NCI-H345 (cell line): ENCODE measurements at places on chromosomes 12 and 14.

- no peak for DNase-seq
These were observed 5.1 kb upstream of the NUMB start for GRCh38 chr14:73463411-73463810.

DNA sequence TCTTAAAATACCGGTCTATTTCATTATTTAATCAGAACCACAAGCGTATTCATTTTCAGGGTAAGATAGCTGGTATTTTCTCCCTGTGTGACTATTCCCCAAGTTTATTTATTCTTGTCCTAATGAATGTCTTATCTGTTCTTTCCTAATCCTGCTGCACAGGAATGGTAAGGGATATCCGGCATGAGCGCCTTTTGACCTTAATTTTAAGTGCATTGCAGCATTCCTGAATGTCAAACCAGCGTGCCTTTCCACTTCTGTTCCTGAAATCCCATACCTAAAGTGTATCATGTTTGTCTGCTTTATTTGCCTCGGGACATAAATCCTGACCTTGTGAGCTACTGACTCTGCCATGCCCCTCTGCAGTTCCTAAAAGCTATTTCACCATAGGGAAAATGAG is 1713.2 kb upstream of the FLRT2 start:
- no peak for DNase-seq

DNA sequence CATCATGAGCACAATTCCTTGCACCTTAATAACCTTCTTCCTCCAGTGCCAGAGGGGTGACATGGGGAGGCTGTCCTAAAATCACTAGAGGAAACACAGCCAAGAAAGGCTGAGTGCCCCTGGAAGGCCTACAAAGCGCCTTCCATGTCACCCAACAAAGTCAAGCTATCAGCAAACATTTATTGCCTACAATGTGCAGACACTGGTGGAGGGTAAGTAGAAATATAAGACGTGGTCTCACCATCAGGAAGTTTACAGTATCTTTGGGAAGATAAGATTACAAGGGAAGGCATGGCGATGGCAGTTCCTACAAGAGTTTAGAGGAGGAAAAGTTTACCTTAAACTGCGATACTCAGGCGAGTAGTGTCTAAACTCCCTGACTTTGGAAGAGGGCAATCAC is 27.9 kb downstream of the DMAC2L start:
- no peak for DNase-seq

GRCh38 chr12:93183940-93184671 is 193.6 kb upstream of the NUDT4 start:
- DNase-seq = no peak

DNA sequence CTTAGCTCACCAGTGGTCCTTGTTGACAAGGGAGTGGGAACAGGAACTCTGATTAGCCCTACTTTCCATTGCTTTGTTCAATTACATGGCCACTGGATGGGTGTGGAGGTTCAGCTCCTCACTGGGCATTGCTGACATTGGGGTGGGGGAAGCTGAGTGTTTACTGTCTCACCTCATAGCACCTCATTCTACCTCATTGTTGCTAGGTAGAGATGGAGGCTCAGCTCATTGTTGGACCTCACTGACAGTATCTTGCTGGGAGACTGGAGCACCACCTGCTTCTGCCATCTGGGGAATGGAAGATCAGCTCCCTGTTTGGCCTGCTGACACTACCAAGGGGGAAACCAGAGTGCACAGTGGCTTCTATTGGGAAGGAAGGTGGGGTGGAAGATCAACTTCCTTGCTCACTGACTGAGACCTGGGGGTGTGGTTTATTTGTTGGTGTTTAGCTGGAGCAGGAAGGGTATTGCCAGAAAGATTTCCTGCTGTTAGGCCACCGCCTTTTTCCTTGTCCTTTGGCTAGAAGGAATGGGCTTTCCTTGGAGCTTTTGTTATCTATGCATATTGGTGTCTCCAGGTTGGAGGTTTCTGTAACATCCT is 1.3 kb upstream of the OR4E2 start:
- no peak for DNase-seq

GRCh38 chr12:121114019-121114639 is 18.5 kb upstream of the P2RX7 start:
- no peak for DNase-seq

DNA sequence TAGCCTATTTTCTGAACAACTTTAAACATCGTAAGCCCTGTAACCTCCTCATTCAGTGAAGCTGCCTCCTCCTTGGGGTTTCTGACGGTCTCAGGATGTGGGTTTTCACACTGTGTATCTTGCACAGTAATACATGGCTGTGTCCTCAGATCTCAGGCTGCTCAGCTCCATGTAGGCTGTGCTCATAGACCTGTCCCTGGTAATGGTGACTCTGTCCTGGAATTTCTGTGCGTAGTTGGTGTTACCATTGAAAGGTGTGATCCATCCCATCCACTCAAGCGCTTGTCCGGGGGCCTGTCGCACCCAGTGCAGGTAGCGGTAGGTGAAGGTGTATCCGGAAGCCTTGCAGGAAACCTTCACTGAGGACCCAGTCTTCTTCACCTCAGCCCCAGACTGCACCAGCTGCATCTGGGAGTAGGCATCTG is 980.5 kb downstream of the TMEM121 start:
- DNase-seq = no peak

DNA sequence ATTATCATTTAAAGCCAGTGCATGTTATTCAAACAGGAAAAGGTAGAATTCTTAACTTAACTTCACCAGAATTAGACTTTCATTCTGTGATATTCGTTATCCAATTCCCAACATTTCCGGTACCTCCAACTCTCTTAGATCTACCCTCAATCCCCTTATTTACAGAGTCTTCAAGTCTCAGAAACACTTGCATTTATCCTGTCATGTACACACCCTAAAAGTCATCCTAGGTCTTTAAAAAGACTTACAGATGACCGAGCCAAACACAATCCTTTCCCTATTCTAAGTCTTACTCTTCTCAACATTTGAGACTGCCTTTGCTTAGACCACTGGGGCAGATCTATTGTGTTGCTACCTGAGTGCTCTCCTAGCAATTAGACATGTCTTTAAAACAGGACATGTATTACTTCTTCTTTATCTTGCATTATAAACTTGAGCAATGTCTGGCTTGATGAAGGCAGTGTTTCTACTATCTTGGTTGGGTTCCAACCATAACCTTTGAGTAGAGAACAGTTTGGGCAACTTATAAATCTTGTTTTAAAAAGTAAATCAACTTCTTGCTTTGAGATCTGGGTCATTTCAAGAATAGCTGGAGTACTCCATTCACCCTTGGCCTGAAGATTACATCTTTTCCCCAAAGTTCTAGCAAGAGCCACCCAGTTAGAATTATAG is 140.6 kb upstream of the PLEKHG7 start:
- no peak for DNase-seq

- no peak for DNase-seq
These were observed 58.3 kb downstream of the SIX1 start for GRCh38 chr14:60590991-60591414.

DNA sequence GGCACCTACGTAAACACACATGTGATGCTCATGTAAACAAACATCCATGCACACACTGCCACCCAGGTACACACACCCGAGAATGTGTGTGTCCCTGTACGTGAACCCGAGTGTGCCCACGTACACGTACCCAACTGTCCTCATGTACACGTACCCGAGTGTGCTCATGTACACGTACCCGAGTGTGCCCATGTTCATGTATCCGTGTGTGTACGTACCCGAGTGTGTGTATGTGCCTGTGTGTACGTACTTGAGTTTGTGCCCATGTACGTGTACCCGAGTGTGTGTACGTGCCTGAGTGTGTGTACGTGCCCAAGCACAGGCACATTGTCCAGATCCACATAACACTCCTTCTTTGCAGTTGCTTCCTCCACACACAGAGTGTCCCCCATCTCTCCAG is 45.0 kb downstream of the LRCOL1 start:
- no peak for DNase-seq

GRCh38 chr14:55702511-55702910 is 122.5 kb downstream of the KTN1 start:
- DNase-seq = no peak

DNA sequence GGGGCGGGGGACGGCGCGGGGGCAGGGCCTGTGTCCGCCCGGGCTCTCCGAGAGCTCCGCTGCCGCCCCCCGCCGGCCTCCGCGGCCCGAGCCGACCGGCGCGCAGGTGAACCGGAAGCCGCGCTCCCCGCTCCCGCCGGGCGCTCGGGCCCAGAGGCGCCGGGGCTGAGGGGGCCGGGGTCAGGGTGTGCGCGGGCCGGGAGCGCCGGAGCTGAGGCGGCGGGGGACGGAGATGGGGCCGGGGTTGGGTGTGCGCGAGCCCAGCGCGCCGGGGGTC is 431 bp downstream of the HIP1R start:
- peak; percentile 20 for DNase-seq

DNA sequence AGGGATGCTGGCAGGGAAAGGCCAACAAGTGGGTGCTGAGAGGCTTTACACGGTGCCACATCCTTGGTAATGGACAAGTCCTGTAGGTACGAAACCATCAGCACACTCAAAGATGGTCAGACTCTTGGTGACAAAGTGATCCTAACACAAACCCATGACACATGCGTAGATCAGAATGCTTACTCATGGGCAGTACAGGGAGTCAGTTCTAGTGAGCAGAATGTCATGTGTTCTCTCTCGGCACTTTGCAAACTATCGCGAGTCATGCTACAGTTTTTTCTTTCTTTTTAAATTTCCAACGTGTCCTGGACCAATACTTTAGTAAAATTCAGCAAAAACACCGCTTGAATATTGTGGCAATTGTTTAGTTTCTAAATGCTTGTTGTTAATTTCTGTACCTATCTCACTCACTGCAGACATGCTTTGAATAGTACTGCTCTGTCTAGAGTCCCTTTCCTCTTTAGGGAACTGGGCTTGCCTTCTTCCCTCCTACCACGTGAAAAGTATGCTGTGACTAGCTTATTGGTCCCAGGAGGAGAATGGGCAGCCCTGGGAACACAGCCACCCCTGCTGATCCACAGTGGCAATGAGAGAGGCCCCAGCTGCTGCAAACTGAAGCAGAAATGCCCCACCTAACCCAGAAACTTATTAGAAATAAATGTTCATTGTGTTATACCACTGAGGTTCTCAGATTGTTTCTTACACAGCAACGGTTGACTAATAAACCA is 62.4 kb downstream of the UBR7 start:
- no peak for DNase-seq

DNA sequence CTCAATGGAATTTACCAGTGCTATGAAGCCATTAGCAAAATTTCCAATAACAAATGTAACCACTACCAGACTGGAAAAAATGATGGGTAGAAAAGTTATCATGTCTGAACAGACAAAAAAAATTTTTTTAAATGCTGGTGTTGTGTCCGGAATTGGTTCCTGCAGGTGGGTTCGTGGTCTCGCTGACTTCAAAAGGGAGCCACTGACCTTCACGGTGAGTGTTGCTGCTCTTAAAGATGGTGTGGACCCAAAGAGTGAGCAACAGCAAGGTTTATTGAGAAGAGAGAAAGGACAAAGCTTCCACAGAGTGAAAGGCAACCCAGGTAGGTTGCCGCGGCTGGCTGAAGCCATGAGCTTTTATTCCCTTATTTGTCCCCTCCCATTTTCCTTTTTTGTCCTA is at the start of gene TAS2R43:
TAS2R43 (minus strand) TSS at position 186 of the 400 bp plus-strand sequence; CDS start at position 102, 84 bp downstream.
- no peak for DNase-seq

- DNase-seq = no peak
These were observed 16.8 kb downstream of the TMEM106C start for GRCh38 chr12:47980197-47980596.

DNA sequence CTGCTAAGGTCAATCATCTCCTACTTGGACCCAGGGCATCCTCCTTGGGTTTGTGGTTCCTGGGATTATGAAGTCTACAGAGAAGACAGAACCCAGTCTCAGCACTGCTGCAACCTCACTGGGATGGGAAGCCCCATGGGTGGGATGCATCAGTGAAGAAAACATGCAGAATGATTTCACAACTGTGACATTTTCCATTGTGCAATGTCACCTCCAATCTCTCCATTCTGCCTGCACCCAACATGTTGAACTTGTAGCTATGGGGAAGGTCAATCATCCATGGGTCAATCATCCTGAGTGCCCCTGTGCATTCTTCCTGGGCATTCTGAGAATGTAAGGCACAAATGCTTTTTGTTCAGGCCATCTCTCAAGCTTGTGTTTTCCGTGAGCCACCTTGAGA is 1004.4 kb upstream of the TMEM132C start:
- no peak for DNase-seq

DNA sequence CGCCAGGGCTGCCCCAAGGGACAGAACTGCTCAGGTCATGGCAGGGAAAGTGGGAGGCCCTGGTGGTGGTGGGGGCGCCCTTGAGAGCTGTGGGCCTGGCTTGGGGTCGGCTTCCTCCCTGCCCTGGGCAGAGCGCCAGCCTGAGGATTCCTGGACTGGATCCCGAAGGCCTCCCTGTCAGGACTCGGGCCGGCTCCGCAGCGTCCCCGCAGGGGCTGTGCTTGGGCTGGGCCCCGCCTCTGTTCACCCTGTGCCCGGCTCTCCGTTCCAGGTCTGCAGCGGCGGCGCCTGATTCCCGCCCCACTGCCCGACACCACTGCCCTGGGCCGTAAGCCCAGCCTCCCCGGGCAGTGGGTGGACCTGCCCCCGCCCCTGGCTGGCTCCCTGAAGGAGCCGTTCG is 39.9 kb downstream of the KIF26A start:
- no peak for DNase-seq

DNA sequence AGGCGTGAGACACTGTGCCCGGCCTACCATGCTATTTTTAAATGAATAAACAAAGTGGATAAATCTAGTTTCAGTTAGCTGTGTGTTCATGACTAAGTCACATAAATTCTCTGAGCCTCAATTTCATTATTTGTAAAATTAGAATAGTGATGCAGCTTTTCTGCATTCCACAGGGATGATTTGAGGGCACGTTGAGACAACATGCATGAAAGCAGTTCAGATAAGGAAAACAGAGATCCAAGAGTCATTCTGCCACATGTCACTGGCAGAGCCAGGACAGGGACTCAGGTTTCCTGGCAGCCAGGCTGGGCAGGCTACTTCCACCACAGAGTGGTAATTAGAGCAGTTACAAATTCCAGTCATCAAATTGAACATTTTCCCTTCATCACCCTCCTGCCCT is 2.9 kb upstream of the PPP4R4 start:
- no peak for DNase-seq

DNA sequence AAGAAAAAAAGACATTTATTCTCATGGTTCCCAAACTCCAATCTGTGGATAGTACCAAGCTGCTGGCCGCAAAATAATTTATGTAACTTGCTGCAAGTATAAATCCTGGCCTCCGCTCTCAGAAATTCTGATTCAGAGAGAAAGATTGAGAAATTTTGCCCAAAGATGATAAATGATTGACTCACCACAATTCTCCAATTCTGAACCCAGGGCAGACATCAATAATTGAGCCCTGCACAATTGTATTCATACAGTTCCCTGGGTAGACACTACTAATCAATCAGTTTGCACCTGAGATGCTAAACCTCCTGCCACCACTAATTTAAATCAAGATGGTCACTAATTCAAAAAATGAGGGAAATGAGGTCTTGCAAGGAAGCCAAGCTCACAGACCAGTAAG is 38.2 kb downstream of the TRPV4 start:
- DNase-seq = no peak
